ENCODE measurements at places on chromosomes 7 and 10. TPM values are rescaled to one million over a fixed set of nuclear protein-coding genes. Genes with fewer than 3 reads are reported as not detected.
A peak's percentile ranks its signal among the peaks of the same experiment; 100 is the strongest.

- peaks cover 48% of the 10 kb centered on the region for H3K4me1 ChIP-seq
- H3K36me3 ChIP-seq: no peaks in the 10 kb centered on the region
- peak overlapping the region; percentile 89 for H3K27ac ChIP-seq
Observed at GRCh38 chr10:119291223-119291900, 84.0 kb downstream of the GRK5 start.

GRCh38 chr7:24825931-24826661 is 68.8 kb upstream of the GSDME start:
- H3K27ac ChIP-seq: peak overlapping the region; percentile 11
- H3K36me3 ChIP-seq: peaks cover 18% of the 10 kb centered on the region
- H3K27me3 ChIP-seq: no peaks in the 10 kb centered on the region

GRCh38 chr10:79493806-79494205 is 18.5 kb upstream of the EIF5AL1 start:
- H3K27ac ChIP-seq: no peak overlapping the region
- DNase-seq: no peak

DNA sequence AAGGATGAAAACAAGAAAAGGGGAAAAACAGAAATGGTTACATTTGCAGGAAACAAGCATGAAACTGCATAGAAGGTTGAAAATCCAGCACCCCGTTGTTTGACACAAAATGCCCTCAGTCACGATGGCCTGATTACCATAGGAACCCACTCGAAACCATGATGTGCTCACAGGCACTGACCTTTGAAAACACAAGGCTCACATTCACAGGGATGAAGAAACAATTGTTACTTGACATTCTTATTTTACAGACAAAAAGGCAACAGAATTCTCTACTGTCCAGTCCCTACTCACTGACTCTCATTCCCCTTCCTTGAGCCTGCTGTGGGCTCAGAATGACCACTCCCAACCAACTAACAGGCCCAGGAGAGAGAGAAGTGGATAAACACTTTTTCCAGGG is 131.4 kb upstream of the PDLIM1 start:
- no peak overlapping the region for H3K27ac ChIP-seq
- no peak for DNase-seq
- H3K4me1 ChIP-seq: no peaks in the 10 kb centered on the region
- H3K27me3 ChIP-seq: no peaks in the 10 kb centered on the region

GRCh38 chr7:47588704-47589225 is 6.9 kb upstream of the TNS3 start:
- peaks cover 9% of the 10 kb centered on the region for H3K27me3 ChIP-seq
- H3K4me1 ChIP-seq: no peaks in the 10 kb centered on the region
- DNase-seq: no peak
- H3K4me3 ChIP-seq: no peak overlapping the region
- no peaks in the 10 kb centered on the region for H3K36me3 ChIP-seq
- no peak overlapping the region for H3K27ac ChIP-seq

DNA sequence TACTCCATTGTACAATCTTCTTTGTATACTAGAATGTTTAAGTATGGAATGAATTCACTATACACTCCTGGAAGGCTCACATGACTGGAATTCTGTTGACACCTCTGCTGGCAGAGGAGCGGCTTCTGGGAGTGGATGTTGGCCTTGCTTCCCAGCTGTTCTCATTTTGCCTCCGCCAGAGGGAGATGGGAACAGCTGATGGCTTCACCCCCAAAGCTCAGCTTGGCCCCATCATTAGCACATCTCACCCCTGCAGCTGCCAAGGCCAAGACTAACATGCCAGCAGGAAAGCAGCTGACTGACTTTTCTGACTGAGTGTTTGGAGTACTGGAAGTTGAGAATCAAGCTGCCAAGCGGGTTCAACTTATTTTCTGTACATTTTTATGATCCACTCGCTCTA is 15.1 kb downstream of the ADAM12 start:
- H3K4me1 ChIP-seq: no peaks in the 10 kb centered on the region
- H3K27ac ChIP-seq: no peak overlapping the region
- H3K36me3 ChIP-seq: peaks cover 5% of the 10 kb centered on the region
- no peak for DNase-seq
- peaks cover 27% of the 10 kb centered on the region for H3K27me3 ChIP-seq
- H3K4me3 ChIP-seq: no peak overlapping the region

The RARRES2 gene
- not detected for total RNA-seq

Measured in natural killer cell treated with Interleukin-12 subunit alpha and Interleukin-12 subunit beta and Interleukin-15 and Interleukin-18, amount 100 ng/mL, for 72 hours (primary cell).